NCI-H2081 (cell line): ENCODE measurements at places on chromosomes 13 and 19.

DNA sequence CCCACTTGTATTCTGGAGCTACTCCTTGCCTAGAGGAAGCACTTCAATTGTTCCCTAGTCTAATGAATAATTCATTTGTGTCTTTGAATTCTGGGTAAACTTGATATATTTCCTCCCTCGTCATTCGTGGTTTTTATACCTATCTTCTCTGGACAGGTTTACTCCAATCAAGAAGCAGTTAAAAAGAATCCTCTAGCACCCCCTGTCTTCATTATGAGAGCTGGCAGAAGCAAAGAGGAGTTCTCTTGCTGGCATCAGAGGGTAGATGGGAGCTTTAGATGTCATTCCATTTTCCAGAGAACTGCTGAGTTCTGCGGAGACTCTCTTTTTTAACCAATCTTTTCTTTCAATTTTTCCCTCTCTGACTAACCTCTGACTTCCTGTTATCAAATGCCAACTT, 627.7 kb downstream of the FGF9 start:
- no peak for DNase-seq

DNA sequence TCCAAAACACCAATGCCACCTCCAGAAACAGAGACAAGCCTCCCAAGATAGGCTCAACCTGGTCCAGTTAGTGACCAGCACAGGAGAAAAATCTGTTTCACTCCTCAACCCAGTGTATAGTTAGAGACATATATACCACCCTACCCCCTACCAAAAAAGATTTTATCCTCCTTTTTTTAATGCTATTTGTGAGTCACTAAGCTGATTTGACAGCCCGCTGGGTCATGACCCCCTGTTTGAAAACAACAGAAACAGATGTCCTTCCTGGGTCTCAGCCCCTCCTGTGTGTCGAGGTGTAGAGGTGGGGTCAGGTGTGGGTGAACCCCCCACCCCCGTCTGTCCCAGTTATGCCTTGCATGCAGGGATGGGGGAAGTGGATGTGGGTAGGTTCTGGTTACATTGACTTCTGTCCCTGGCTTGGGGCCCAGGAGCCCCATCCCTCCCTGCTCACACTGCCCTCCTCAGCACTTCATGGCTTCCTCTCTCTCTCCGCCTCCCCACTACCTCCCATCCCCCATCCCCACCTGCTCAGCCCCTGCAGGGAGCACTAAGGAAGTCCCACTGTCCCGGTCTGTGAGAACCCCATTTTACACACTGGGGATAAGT, 14.0 kb upstream of the TOMM40 start:
- peak; percentile 15 for DNase-seq

DNA sequence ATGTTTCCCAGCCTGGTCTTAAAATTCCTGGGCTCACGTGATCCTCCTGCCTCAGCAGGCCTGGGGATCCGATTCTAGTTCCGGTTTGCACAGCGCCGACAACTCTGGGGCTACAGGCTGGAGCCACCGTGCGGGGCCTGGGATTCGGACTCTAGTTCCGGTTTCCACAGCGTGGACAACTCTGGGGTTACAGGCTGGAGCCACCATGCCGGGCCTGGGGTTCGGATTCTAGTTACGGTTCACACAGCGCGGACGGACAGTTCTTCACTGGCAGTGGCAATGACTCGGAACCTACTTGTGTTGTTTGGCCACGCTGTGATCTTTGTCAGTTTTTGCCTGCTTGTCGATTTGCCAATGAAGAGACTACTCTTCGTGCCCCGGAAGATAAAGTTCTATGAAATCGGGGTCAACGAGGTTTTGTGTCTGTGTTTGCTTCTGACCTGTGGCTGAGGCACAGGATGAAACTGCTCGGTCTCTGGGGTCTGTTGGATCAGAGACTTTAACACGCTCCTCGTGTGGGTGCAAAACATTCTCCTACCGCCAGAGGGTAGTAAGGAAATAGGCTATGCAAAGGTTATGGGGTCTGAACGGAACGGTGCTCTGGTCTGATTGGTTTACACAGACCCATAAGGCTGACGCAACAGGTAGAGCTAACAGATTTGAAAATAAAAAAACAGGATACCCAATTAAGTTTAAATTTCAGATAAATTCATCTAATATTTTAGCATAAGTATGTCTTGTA, 12.1 kb upstream of the ZSCAN1 start:
- peak; percentile 7 for DNase-seq

DNA sequence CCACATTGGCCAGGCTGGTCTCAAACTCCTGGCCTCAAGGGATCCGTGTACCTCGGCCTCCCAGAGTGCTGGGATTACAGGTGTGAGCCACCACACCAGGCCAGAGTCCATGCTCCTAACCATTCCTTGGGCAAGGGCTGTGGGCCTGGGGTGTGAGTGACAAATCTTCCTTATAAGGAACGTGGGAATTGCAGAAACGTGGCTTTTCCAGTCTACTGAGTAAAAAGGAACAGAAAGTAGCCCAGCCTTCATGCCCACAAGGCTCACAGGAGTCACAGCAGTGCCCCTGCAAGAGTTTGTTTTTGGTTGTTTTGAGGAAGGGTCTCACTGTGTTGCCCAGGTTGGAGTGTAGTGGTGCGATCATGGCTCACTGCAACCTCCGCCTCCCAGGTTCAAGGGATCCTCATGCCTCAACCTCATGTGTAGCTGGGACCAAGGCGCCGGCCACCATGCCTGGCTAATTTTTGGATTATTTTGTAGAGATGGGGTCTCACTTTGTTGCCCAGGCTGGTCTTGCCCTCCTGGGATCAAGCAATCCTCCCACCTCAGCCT, 5.1 kb downstream of the MYPOP start:
- no peak for DNase-seq

DNA sequence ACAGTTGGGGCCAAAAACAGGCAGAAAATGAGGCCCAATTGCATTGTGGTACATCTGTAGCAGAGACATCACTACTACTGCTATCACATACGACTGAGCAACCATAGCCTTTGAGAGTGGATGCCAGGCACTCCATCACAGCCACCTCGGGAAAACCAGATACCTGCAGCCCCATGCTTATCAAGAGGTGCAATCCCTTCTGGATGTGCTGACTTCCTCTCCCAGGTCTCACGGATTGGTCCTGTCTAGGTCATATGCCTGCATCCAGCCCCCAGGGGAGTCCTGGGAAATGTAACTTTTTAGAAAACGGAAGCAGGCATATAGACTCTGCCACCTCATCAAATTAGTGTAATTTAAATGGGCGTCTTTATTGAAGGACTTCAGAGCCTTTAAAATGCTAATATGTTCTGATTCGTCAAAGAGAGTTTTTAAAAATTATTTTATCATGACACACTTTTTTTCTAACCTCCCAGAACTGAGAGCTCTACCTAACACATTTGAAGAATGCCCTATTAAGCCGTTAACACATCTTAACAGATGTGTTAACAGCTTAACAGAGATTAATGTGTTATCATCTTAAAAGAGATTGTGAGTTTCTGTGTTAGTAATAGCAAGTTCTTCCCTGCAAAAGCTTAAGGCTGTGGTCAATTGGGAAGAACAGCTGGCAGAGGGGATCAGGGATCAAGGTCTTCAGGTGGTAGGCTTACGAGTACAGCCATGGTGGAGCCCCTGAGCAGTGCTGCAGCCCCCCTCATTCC, 63.9 kb downstream of the DLEU7 start:
- no peak for DNase-seq

DNA sequence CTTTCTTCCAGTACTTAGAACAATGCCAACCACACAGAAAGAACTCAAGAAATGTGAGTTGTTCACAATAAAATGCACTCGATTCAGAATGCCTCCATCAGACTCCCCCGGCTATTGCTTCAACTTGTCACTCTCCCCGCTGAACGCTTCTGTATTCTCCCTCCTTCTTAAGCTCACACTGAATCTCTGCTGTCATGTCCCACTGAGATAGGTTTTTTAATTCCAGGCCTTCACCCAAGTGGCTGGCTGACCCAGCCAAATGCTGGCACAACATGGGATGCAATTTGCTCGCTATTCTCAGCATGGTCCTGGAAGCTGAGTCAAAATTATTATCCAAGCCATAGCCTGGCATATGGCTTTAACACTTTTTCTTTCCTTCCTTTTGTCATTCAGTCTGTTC, 76.8 kb upstream of the SERP2 start:
- no peak for DNase-seq

- DNase-seq, result no peak
Observed at GRCh38 chr19:12841094-12841493, 2.8 kb downstream of the MAST1 start.

- no peak for DNase-seq
Observed at GRCh38 chr13:39527961-39528660, 74.9 kb downstream of the LHFPL6 start.

DNA sequence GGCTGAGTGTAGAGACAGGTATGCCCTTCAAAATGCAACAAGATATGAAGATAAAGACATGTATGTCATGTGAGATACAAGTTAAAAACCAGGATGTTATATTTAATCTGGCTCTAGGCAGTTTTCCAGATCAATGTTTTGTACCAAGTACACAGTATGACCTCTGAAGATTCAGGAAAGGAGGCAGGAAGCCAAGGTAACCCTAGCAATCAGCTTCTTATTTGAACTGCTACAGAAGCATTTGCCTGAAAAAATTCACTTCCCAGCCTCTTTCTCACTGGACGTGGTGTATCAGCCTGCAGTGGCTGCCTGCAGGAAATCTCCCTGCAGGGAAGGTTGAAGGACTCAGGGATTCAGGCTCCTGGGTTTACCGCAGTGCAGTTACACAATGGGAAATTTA, 24.1 kb downstream of the OLFM4 start:
- peak; percentile 21 for DNase-seq

- DNase-seq, result no peak
Observed at GRCh38 chr19:45087531-45087930, 5.4 kb upstream of the PPP1R37 start.

GRCh38 chr19:6216996-6217751, 62.6 kb downstream of the MLLT1 start:
- DNase-seq, result peak; percentile 2

GRCh38 chr19:38304352-38304865, 358 bp downstream of the C19orf33 start:
- no peak for DNase-seq

DNA sequence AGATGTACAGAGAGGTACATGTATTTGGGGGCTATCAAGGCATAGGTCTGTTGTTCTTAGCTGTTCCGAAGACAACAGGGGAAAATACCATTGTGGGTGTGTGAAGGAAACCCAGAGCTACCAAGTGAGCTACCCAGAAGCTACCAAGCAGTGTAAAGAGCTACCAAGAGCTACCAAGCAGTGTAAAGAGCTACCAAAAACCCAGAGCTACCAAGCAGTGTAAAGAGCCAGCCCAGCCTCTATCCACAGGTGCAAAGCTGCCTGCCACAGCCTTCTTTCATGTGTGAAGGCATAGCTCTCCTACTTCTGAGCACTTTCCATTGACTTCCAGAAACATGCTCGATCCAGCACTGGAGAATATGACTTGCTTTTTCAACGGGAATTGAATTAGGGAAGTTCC, 145.7 kb downstream of the AKAP11 start:
- DNase-seq, result no peak

DNA sequence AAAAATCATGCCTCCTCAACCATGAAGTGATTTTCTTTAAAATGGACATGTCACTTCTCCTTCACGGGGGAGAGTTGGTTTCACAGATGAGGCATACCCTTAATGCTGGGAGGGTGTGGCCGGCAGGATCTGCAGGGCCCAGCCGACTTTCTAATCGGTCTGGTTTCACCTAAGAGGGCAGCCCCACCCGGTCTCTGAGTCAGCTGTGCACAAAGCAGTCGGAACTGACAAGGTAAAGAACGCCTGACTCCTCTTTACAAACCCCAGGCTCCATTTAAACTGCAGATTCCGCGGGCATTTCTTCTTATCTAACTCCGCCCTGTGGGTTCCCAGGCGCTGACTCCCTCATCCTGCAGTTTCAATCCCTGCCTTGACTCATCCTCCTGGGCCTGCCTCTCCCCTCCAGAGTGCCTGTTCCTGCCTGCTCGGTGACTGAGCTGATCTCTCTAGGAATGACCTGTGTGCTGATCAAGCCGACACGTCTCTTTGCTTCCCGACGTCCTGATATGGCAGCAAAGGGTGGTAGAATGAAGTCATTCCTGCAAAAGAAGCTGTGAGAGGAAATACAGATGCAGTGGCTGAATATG, 63.4 kb downstream of the EFNB2 start:
- no peak for DNase-seq

DNA sequence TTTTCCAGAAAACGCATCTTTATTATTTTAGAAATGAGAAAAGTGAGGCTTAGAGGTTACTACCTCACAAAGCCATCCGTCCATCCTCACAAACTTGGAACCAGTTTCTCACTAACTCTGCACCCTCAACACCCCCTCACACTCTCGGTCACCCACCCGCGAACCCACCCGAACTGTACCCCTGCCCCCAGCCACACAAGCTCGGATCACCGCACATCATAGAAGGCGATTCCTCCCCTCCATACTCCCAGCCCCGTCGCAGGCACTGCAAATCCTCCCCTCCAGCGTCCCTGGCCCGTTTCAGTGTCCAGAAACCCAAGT, 238 bp downstream of the ZNF260 start:
- no peak for DNase-seq

DNA sequence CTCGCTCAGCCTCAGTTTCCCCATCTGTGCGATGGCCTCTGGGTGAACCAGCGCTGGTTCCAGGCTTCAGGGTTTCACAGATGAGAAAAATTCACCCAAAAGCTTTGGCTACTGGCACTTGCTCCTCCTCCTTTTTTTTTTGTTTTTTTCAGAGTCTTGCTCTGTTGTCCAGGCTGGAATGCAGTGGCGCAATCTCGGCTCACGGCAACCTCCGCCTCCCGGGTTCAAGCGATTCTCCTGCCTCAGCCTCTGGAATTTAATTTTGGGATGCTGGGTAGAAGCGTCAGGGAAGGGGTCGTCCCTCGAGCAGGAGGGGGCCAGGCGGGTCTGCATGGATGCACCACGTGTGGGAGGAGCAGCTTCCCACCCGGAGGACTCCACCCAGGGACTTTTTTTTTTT, 7.0 kb downstream of the PRSS57 start:
- DNase-seq, result no peak

- no peak for DNase-seq
Observed at GRCh38 chr13:112603641-112604225, 15.8 kb upstream of the TUBGCP3 start.
